HCT116 (cell line): ENCODE measurements at places on chromosomes 7 and 10.

DNA sequence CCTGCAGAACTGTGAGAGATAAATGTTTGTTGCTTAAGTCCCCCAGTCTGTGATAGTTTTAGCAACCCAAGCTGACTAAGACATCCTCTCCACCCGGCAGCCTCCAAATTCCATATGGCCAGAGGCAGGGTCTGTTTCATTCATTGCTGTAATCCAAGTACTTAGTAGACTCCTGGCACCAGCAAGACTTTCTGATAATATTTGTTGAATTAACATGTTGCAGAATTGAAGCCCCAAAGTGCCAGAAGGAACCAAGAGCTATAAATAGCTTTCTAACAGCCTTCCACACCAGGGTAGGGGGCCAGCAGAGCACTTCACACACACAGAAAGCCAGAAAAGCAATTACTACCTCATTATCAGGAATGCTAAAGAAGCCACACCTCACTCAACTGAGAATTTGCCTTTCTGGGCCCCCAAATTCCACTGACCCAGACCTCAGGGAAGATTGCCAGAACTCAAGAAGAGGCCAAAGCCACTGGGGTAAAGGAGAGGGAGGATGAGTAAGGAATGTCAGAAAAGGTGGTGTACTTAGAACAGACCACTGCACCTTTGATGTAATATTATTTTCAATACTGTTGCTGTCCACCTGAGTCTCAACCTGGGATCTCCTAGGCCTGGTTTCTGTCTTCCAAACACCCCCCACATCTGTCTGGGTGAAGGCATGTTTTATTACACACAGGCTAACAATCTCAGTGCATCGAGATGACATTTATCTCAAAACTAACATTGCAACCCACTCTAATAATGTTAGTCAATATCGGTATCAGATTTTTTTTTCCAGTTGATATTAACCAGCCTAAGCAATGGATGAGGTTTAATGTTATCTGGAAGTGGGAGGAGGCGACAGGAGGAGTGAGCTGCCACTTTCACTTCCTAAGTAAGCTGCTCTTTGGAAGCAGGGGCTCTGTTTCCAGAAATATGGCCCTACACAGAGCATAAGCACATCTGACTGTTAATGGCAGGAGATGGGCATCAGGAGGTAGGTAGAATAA, 5.5 kb downstream of the NOD1 start:
- no peaks in the 10 kb centered on the region for H3K36me3 ChIP-seq
- no peak overlapping the region for H3K27ac ChIP-seq
- H3K4me3 ChIP-seq = no peak overlapping the region
- H3K4me1 ChIP-seq = peaks cover 18% of the 10 kb centered on the region
- H3K27me3 ChIP-seq = no peaks in the 10 kb centered on the region
- DNase-seq = no peak

DNA sequence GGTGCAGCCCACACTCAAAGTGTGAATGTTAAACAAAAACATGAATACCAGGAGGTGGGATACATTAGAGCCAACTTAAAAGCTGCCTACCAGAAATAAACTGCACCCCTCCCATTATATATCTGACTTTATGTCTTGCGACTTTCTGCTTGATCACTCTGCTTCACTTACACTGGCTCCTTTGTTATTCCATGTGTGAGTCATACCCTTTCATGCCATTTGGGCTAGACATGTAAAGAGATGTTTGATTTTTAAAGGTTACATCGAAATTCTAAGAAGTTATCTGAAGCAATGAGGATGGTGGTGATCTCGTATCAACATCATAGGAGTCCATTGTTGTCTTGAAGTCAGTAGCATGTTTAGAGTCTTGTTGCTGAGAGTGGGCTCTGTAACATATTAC, 31.6 kb upstream of the ETV1 start:
- no peak overlapping the region for H3K4me3 ChIP-seq
- peaks cover 5% of the 10 kb centered on the region; the same call in 1 of the 2 replicates for H3K4me1 ChIP-seq
- DNase-seq = peak; percentile 47
- no peaks in the 10 kb centered on the region for H3K27me3 ChIP-seq
- no peaks in the 10 kb centered on the region for H3K36me3 ChIP-seq

DNA sequence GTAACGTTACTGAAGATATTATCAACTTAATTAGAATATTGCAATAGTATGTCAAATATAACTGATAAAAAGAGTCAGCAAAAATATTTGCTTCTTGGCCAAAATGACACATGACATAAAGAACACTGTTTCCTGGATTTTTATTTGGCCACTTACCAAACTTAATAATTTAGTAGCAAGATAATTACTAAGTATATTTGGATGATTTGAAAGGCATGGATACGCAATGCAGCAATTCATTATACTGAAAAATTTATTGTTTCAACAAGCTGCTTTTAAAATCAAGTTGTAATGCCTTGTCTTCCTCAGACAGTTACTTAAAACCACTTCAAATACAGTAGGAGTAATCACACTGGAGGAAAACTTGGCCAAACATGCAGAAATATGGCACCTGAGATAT, 234.0 kb downstream of the SEMA3E start:
- H3K4me3 ChIP-seq = no peak overlapping the region
- DNase-seq = no peak
- no peaks in the 10 kb centered on the region for H3K36me3 ChIP-seq
- no peak overlapping the region for H3K27ac ChIP-seq
- H3K4me1 ChIP-seq = no peaks in the 10 kb centered on the region

GRCh38 chr7:43590862-43591557, 8.1 kb downstream of the STK17A start:
- no peaks in the 10 kb centered on the region for H3K36me3 ChIP-seq
- H3K4me1 ChIP-seq = peaks cover 5% of the 10 kb centered on the region
- no peaks in the 10 kb centered on the region for H3K27me3 ChIP-seq

DNA sequence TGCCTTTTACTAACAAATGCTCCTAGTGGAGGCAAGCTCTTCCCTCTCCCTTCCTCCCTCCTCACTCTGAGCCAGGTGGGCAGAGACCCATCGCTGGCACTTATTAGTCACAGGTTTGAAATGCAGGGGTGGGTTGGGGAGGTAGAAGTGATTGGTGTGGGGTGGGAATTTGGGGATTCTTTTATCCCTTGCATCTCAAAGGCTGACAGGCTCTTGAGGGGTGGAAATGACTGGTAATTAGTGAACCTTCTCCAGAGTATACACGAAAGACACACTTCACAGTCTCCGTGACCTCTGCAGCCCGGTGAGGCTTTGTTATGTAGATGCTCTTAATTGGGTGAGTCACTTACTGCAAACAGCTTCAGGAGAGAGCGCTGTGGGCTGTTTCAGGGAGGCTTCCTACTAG, 13.9 kb upstream of the LRMDA start:
- DNase-seq = no peak
- no peaks in the 10 kb centered on the region for H3K27me3 ChIP-seq
- no peak overlapping the region for H3K27ac ChIP-seq
- no peak overlapping the region for H3K4me3 ChIP-seq

DNA sequence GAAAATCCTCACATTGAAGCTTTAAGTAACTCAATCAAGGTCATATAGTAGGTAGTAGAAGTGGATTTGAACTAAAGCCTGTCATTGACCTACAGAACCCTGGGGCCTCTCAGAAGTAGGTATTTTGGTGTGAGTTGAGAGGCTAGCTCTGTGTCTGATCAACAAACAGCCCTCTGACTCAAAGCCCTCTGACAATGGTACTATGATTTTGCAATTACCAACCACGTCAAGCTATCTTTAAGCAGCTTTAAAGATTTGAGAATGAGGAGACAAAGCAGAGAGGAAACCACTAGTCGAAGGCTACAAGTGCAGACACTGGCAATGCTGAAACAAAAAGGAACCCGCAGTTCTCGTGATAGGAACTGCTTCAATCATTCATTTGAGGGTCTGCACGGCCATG, 19.0 kb upstream of the PDE1C start:
- H3K27me3 ChIP-seq = 0 out of 2 replicates have a peak, but pooled peaks cover 4% of the 10 kb centered on the region
- H3K36me3 ChIP-seq = no peaks in the 10 kb centered on the region
- no peak overlapping the region for H3K27ac ChIP-seq
- no peak overlapping the region for H3K4me3 ChIP-seq

- peak overlapping the region; percentile 87 for H3K4me3 ChIP-seq
- no peaks in the 10 kb centered on the region for H3K36me3 ChIP-seq
- no peak for DNase-seq
- peak overlapping the region; percentile 89 for H3K27ac ChIP-seq
- no peaks in the 10 kb centered on the region for H3K27me3 ChIP-seq
- H3K4me1 ChIP-seq = peaks cover 29% of the 10 kb centered on the region
Observed at GRCh38 chr10:70053218-70053840, 683 bp downstream of the MACROH2A2 start.

DNA sequence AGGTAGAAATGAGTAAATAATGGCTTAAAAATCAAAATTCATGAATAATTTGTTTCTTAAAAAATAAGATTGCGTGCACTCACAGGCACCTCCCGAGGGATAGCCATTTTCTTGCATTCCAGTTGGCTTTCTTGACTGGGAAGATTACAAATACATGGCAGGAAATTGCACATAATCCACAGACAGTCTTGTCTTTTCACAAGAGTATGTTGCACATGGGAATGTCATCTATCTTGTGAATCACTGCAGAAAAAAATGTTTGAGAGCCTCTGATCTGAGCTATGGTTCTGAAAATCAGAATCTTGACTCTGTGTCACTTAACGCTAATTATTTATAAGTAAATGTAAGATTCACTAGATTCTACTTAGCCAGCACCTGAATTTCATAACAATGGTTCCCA, 74.1 kb upstream of the PRKG1 start:
- H3K4me1 ChIP-seq = no peaks in the 10 kb centered on the region
- DNase-seq = no peak
- H3K27me3 ChIP-seq = peaks cover 7% of the 10 kb centered on the region
- H3K36me3 ChIP-seq = no peaks in the 10 kb centered on the region

GRCh38 chr7:106444068-106444655, 159.4 kb upstream of the NAMPT start:
- H3K4me3 ChIP-seq = no peak overlapping the region
- no peaks in the 10 kb centered on the region for H3K27me3 ChIP-seq
- no peak overlapping the region for H3K27ac ChIP-seq
- no peak for DNase-seq

DNA sequence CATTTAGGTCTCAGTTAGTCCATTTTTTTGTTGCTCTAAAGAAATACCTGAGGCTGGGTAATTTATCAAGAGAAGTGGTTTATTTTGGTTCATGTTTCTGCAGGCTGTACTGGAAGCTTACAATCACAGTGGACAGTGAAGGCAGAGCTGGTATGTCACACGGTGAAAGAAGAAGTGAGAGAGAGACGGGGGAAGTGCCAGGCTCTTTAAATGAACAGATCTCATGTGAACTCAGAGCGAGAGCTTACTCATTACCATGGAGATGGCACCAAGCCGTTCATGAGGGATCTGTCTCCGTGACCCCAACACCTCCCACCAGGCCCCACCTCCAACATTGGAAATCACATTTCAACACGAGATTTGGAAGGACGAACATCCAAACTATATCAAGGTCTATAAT, 18.9 kb upstream of the PNLIPRP3 start:
- H3K4me3 ChIP-seq = no peak overlapping the region
- no peak for DNase-seq
- no peaks in the 10 kb centered on the region for H3K36me3 ChIP-seq
- H3K27ac ChIP-seq = no peak overlapping the region

- peaks cover 2% of the 10 kb centered on the region; the same call in 1 of the 2 replicates for H3K36me3 ChIP-seq
- no peak overlapping the region for H3K4me3 ChIP-seq
- no peaks in the 10 kb centered on the region for H3K27me3 ChIP-seq
- DNase-seq = no peak
Observed at GRCh38 chr7:158904599-158904998, 48.2 kb downstream of the DYNC2I1 start.

- no peaks in the 10 kb centered on the region for H3K36me3 ChIP-seq
- no peaks in the 10 kb centered on the region for H3K27me3 ChIP-seq
- peaks cover 93% of the 10 kb centered on the region for H3K4me1 ChIP-seq
Observed at GRCh38 chr7:76296743-76297740, 5.4 kb upstream of the HSPB1 start.

DNA sequence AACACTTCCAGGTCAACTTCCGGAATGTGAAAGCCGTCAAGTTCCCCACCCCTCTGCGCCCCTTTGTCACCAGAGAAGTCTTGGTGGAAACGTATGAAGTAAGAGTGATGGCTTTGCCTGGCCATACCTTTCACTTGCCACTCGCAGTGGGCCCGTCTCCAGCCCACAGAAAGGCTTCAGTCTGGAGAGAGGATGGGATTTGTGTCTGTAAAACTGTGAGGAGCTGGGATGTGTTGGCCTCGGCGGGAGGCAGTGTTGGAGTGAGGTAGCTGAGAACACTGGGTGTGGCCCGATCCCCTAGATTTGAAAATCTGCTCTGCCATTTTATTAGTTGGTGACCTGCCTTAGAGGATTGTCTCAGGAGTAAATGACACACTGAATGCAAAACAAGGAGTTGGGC, 6.4 kb downstream of the ADCK2 start:
- no peaks in the 10 kb centered on the region for H3K4me1 ChIP-seq
- H3K27ac ChIP-seq = no peak overlapping the region
- H3K27me3 ChIP-seq = no peaks in the 10 kb centered on the region
- H3K4me3 ChIP-seq = no peak overlapping the region
- no peak for DNase-seq
- H3K36me3 ChIP-seq = peaks cover 4% of the 10 kb centered on the region; the same call in 1 of the 2 replicates

- peaks cover 10% of the 10 kb centered on the region for H3K4me1 ChIP-seq
- no peaks in the 10 kb centered on the region for H3K27me3 ChIP-seq
- no peaks in the 10 kb centered on the region for H3K36me3 ChIP-seq
- no peak overlapping the region for H3K4me3 ChIP-seq
Observed at GRCh38 chr7:128742206-128742605, 3.0 kb downstream of the CALU start.

GRCh38 chr10:110528224-110528996, 30.7 kb downstream of the DUSP5 start:
- peak overlapping the region; percentile 49; the same call in 1 of the 2 replicates for H3K4me3 ChIP-seq
- no peaks in the 10 kb centered on the region for H3K27me3 ChIP-seq
- peak overlapping the region; percentile 76 for H3K27ac ChIP-seq
- H3K4me1 ChIP-seq = peaks cover 75% of the 10 kb centered on the region

GRCh38 chr7:93723424-93724124, 149.1 kb upstream of the CALCR start:
- no peaks in the 10 kb centered on the region for H3K36me3 ChIP-seq
- H3K4me3 ChIP-seq = no peak overlapping the region
- H3K27me3 ChIP-seq = 0 out of 2 replicates have a peak, but pooled peaks cover 9% of the 10 kb centered on the region
- peaks cover 7% of the 10 kb centered on the region; the same call in 1 of the 2 replicates for H3K4me1 ChIP-seq

DNA sequence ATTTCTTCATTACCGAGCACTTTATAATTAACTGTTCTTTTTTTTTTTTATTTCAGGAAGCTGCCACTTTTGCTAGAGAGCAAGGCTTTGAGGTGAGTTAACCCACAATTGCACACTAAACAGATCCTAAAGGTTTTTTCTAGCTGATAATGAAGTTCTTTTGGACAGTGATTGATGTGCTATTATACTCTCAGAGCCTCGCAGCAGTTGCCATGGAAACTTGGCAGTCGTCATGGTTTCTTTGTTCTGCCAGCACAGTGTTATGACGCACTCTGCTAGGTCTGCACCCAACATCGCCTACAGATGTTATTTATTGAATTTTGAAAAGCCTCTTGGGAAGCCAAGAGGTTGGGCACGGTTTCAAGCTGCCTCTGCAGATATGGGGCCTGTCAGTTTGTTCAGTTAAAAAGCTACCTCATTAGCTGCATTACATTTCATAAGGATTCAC, 237.2 kb upstream of the KAT6B start:
- no peak overlapping the region for H3K27ac ChIP-seq
- no peaks in the 10 kb centered on the region for H3K27me3 ChIP-seq
- H3K4me3 ChIP-seq = no peak overlapping the region
- H3K36me3 ChIP-seq = no peaks in the 10 kb centered on the region

- H3K36me3 ChIP-seq = no peaks in the 10 kb centered on the region
- no peak overlapping the region for H3K4me3 ChIP-seq
- no peak overlapping the region for H3K27ac ChIP-seq
- no peaks in the 10 kb centered on the region for H3K27me3 ChIP-seq
Observed at GRCh38 chr7:94449151-94449725, 54.5 kb downstream of the COL1A2 start.

- H3K27me3 ChIP-seq = no peaks in the 10 kb centered on the region; the same call in none of the 2 replicates
- no peaks in the 10 kb centered on the region for H3K4me1 ChIP-seq
- no peak overlapping the region for H3K27ac ChIP-seq
- H3K4me3 ChIP-seq = no peak overlapping the region
Observed at GRCh38 chr10:129043691-129044090, 423.4 kb upstream of the MGMT start.
